ENCODE measurements at places on chromosomes 5 and 9.

DNA sequence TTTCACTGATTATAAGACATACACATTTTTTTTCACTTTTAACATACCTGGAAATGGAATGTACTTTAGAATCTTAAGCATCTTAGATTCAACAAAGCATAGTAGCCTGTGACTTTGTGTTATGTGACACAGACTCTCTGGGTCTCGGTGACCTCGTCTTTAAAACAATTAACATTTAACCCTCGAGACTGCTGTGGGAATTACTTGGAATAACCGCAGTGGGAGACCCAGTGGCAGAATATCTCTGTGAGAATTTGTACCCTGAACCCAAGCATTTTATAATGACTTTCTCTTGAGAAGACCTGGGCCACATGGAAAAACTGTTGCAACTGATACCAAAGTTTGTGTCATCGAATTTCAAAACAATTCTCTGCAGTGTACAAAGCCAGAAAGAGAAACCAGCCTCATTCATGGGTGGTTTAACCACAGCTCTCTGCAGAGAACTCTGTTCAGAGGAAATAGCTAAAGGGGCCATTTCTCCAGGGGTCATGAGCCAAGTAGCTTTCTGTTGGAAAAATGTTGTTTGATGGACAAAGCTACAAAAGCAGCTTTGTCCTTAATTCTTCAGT, 10.0 kb upstream of the RETREG1 start:
- no peak for DNase-seq

DNA sequence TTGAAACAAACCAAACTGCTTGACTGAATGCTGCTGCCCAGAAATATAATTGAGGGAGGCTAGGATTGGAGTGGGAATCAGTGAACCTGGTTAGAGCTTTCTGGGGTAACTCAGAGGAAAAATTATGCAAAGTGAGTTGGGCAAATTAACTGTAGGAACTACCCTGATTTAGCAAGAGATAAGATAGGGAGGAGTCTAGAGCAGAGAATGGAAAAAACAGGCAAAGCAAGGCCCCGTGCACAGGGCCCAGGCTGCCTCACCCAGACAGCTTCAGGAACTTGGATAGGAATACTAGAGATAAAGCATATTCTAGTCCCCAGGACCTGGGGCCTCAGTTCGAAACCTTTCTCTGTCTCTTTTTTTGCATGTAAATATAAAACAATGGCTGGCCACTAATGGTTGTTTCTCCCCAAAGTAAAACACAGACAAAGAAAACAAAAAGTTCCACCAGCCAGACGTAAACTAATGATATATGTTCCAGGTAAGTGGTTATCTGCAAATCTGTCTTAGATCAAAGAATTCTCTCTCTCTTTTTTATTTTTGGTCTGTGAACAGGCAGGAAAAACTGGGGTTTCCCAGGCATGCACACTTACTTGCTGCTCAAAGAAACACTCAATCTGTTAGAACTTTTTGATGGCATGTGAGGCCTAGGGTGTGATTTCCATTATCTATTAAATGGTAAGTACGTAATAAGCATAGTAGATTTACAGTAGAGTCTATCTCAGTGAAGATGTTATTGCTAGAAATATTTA, 168.1 kb upstream of the MAP3K1 start:
- DNase-seq, result no peak

GRCh38 chr5:159902444-159903121, 13.7 kb upstream of the ADRA1B start:
- DNase-seq, result no peak

DNA sequence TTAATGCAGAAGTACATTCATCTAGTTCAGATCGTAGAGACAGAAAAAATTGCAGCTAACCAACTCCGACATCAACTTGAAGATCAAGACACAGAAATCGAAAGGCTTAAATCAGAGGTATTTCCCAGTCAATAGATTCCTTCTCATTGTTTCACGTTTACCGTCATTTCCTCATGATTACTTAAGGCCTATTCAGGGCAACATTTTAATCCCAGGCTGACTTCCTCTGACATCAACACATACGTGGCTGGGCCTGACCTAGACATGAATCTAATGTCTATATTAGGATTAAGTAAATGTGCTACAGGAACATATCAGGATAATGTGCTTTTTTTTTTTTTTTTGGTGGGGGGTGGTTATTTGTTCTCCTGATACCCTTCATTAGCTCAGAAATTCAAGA, 107.9 kb downstream of the RASGRF2 start:
- DNase-seq, result no peak

- DNase-seq, result no peak
These were observed 53.6 kb downstream of the LIX1 start for GRCh38 chr5:97088774-97089148.

DNA sequence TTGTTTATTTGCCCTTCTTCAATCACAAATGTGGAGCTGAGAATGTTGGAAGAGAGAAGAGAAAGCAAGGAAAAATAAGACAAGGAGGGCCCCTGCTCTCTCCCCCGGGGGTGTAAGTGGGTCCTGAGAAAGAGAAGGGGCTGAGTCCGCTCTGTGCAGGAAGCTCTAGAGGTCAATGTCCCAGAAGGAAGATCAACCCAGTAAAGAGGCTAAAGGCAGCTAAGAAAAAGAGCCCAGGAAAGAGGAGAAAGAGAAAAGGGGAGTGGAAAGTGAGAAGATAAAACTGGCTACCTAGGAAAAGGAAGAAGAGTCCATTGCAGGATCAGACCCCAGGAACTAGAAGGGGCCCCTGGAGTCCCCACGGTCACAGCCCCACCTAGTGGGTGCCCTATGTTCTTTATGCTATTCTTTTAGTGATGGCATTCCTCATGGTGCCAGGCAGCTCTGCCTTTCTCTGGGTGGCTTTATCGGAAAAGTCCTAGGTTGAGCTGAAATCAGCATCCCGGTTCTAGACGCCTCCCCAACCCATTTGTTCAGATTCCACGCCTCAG, 583.4 kb downstream of the ACTL7B start:
- no peak for DNase-seq

GRCh38 chr9:88747768-88748167, 212.8 kb downstream of the NXNL2 start:
- no peak for DNase-seq

GRCh38 chr5:23864786-23865185, 357.4 kb downstream of the PRDM9 start:
- no peak for DNase-seq

- no peak for DNase-seq
These were observed 48.6 kb downstream of the ARHGEF28 start for GRCh38 chr5:73674669-73675004.

DNA sequence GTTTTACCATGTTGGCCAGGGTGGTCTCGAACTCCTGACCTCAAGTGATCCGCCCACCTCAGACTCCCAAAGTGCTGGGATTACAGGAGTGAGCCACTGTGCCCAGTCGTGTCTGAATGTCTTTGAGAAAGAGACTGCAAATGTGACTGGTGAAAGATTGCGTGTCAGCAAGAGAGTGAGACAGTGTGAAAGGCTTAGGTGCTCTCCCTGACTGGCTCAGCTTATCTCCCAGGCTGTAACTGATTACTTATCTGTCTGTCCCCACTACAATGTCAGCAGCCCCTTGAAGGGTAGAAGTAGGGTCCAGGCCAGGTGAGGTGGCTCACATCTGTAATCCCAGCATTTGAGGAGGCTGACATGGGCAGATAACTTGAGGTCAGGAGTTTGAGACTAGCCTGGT, 3.4 kb upstream of the FGFR4 start:
- DNase-seq, result no peak

- no peak for DNase-seq
These were observed 39.7 kb downstream of the ACTL7B start for GRCh38 chr9:108816037-108816436.

DNA sequence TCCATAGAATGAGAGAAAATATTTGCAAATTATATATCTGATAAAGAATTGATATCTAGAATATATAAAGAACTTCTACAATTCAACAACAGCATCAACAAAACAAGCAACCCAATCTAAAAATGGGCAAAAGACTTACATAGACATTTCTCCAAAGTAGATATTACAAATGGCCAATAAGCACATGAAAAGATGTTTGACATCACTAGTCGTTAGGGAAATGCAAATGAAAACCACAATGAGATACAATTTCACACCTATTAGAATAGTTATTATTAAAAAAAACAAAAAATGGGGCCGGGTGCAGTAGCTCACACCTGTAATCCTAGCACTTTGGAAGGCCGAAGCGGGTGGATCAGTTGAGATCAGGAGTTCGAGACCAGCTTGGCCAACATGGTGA, 24.4 kb downstream of the CATSPER3 start:
- no peak for DNase-seq

GRCh38 chr5:80125022-80125961, 90.1 kb downstream of the THBS4 start:
- no peak for DNase-seq

- DNase-seq, result no peak
These were observed 2039.1 kb upstream of the CDH9 start for GRCh38 chr5:29077451-29077850.

DNA sequence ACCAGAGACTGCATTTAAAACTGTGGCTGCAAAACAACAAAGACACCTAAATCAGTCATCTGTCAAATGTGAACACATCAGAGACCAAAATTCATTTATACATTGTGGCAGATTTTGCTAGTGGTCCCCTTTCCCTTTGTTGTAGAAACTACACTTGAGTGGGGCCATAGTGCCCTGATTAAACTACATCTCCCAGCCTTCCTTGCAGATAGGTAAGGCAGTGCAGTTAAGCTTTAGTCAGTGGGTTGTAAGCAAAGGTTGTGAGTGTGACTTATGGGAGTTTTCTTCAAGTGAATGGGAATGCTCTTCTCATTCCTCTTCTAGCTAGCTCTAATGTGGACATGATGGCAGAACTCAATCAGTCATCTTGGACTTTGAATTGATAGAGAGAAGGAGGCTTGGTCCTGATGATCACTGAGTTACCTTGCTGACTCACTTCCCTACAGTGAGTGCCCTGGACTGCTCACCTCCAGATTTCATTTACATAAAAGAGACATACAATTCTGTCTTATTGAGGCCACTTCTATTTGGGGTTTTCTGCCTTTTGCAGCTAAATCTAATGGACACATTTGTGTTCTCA, 35.2 kb upstream of the SPARC start:
- DNase-seq, result no peak

GRCh38 chr9:113620377-113621161, 157.0 kb downstream of the RGS3 start:
- DNase-seq, result no peak

GRCh38 chr9:95506428-95506677, 10.4 kb downstream of the PTCH1 start:
- DNase-seq, result no peak

DNA sequence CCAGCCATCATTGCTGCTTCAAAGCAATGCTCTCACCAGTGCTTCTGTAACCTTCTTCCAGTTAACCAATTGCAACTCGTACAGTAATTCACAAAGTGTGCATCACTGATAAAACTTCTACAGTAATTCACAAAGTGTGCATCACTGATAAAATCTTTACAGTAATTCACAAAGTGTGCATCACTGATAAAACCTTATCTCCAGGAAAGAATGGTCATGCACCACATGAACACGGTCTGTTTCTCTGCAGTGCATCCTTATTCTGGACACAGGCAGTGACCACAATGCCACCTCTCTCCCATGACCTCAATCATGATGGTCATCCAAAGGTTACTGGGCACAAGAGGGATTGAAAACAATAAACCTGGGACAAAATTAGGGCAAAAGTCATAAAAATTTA, 153.6 kb downstream of the TSSK1B start:
- DNase-seq, result no peak

DNA sequence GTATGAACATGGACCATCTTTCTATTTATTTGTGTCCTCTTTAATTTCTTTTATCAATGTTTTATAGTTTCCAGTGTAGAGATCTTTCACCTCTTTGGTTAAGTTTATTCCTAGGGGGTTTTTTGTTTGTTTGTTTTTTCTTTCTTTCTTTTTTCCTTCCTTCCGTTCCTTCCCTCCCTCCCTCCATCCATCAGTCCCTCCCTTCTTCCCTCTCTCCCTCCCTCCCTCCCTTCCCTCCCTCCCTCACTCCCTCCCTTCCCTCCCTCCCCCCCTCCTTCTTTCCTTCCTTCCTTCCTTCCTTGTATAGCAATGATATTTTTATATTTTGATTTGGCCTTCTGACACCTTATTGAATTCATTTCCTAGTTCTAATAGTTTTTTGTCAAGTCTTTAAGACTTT, 23.4 kb upstream of the IGFBPL1 start:
- no peak for DNase-seq

GRCh38 chr5:76612942-76613341, 10.3 kb downstream of the F2RL2 start:
- DNase-seq, result no peak

DNA sequence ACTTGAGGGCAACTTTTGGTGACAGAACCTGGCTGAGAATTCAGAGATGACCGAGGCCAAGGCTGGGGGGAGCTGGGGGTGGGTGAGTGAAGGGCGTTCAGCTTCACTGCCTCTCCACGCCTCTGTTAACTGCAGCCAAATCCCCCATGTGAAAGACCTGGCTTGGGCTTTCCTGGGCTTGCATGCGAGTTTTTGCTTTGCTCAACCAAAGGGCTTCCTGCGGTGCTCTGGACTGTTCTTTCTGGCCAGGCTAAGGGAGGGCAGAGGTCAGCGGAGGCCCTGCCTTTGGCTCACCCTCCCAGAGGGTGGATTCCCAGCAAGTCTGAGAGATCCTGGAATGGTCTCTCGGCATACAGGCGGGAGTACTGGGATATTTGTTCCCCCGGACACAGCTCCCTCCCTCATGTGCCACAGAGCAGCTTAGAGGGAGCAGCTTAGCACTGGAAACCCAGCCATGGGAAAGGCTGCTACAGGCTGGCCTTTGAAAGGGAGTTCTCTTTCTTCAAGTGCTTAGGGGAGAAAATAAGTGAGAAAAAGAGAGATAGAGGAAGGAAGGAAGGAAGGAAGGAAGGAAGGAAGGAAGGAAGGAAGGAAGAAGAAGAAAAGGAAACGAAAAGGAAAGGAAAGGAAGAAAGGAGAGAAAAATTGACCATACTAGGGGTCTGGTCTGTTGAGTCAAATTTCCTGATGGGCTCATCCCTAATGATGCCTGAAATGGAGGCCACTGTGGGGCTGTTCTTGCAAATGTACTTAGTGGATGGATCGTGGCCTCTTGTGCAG, 158.8 kb downstream of the FGF18 start:
- DNase-seq, result no peak

DNA sequence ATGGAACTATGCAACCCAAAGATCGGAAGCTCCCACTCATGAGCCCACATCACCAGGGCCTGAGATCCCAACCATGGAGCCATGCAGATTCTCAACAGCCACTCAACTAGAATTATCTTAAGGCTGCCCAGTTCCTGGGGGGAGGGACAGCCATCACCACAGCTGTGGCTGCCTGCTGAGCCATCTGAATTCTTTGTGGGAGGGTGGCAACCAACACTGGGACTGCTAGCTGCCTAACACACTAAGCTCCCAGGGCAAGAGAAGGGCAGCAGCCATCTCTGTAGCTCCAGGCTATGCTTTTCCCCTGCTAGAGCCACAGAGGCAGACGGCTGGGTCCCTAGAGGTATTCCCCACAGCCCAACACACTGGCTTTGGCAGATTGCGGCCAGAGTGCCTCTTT, 251.3 kb upstream of the GRAMD2B start:
- no peak for DNase-seq

- no peak for DNase-seq
These were observed 93.3 kb downstream of the TLE1 start for GRCh38 chr9:81595887-81596543.

- DNase-seq, result no peak
These were observed 176.2 kb downstream of the GAPVD1 start for GRCh38 chr9:125437771-125438221.

Measured in stimulated activated CD8-positive, alpha-beta memory T cell treated with anti-CD3 and anti-CD28 coated beads, Interleukin-7, amount 100 ng/mL, for 4 hours (primary cell).